Hair follicle dermal papilla cell (primary cell): ENCODE measurements at places on chromosomes 12 and 14. TPM values are rescaled to one million over a fixed set of nuclear protein-coding genes. Genes with fewer than 3 reads are reported as not detected.

Gene DENND5B
- 18.3 and 22.1 TPM in 2 replicates for total RNA-seq

Gene LTBP2
- total RNA-seq, result 308 and 309 TPM in 2 replicates

Gene GPX2
- total RNA-seq, result not detected in 2 replicates

Gene OR4Q3
- not detected in 2 replicates for total RNA-seq

Gene KMT2D
- 39.2 and 40.6 TPM in 2 replicates for total RNA-seq

Gene HPD
- total RNA-seq, result not detected in 2 replicates
